NCI-H1105 treated with DMSO at 0.1 percent for 48 hours (cell line): ENCODE measurements at places on chromosomes 6 and 20.

DNA sequence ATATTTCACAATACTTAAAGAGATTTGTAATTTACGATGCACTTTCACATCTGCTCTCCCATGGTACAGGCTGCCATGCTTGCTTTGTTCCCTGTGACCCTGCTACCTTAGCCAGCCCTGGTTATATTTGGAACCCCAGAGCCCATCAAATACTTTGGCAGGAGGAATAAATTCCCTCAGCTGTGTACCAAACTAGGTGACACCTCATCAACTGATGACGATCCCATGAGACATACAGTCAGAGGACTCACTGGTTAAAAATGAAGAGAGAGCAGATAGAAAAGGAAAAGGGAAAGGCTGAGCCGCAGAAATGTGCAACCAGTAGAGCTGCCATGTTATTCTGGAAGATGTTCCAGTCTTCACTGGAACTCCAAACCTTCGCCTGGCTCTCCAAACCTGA lies 120.0 kb downstream of the SIM1 start:
- DNase-seq = no peak

DNA sequence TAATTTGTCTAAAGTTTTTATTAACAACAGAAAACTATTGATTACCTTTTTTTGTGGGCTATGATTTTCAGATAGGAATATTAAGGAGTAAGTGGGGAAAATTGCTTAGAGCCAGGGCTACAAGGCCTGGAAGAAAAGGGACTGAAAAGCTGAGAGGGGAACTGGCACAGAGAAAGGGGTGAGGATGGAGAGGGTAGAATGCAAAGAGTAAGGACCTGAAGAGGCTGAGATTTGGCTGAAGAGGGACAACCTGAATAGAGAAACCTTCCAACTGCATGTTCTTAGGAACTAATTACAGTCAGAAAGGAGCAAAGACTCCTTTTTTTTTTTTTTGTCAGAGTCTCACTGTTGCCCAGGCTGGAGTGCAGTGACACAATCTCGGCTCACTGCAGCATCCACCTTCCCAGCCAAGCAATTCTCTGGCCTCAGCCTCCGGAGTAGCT lies 16.7 kb downstream of the BTN2A1 start:
- peak; percentile 47 for DNase-seq

- no peak for DNase-seq
Measured at GRCh38 chr20:23449421-23449820, 3.3 kb downstream of the CST11 start.

GRCh38 chr6:136158387-136158821 lies 91.7 kb downstream of the MTFR2 start:
- peak; percentile 25 for DNase-seq

DNA sequence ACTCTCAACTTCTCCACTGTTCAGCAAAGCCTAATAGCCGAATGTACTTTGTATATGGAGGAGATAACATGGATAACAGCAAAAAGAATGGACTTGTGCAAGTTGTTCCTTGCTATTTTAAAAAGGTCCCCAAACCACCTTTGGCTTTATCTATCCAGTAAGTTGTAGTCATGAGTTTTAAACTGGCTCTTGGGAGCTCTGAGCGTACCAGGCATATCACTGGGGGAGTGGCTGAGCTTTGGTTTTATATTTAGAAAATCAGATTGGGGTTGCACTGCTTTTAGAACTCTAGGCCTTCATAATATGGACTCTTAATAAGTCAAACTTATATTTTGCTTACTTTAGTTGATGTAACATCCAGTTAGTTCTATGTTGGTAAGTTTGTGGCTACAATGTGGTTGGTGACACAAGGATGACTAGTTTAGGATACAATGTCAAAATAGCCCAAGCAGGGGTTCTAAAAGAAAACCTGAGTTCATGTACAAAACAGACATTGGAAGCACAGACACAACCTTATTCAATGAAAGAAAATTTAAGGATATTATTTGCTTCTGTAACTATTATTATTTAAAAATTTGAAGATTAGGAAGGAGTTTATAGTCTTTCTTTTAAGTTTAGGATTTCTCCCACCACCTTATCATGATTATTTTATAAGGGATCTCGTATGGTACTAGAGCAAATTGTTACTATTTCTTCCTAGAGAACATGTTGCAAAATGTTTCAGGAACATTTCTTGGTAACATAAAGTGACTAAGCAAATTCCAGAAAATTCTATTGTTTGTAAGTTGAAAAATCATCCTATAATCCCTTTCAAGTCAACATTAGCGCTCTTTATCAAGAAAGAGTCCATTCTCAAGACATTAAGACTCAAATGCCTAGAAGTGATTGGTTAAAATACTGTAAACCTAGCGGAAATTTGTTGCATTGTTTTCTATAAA lies 165.8 kb upstream of the SUPT3H start:
- DNase-seq = no peak

DNA sequence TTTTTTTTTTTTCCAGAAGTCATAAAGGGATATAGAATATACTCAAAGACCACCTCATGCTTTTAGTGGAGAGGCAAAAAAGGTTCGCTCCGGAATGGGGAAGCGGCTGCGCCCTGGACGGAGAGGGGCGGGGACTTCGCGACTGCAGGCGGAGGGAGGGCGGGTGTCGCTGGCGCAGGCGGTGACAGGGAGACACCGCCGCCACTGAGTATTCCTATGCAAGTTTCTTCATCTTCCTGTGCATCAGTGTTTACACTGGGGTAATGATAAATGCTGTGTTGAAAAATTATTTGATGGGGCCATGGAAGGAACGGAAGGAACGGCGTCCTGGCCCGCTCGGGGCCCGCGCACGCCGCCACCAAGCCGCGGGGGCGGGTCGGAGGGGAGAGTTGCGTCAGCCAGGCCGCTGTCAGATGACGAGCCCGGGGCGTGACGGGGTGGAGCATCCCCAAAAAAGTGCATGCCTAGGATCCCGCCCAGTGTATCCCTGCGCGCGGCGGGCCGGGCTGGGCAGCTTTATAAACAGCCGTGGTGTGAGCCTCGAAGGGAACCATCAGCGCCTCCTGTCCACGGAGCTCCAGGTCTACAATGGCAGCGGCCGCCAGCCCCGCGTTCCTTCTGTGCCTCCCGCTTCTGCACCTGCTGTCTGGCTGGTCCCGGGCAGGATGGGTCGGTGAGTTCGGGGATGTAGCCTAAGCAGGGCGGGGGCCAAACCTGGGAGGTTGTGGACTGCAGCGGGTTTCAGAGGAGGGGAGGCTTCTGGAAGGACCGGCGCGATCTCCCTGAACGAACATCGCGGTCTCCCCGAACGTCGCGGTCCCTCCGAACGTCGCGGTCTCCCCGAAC lies at the start of gene ULBP1:
Gene ULBP1, plus strand, starts transcription at position 482 of the 846 bp plus-strand sequence. Its CDS starts 107 bp downstream, at position 589.
- DNase-seq = peak; percentile 90

- DNase-seq = no peak
Measured at GRCh38 chr6:46310196-46310595, 139.4 kb upstream of the ENPP5 start.

DNA sequence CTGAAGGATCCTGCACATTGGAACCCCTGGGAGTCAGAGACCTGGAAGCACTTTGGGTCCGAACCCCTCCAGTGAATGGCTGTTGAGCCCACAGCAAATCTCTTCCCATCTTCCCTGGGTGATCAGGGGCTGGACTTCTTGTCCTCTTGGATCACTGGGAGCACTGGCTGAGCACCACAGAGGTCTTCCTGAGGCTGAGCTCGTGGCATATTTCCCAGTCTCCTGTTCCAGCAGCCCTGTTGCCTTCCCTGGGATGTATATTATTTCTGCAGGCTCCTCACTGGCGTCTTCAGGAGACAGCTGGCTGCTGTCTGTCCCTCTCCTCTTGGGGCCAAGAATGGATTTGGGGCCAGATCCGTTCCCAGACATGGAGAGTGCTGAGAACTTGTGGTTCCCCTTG lies 43.4 kb downstream of the PTK7 start:
- no peak for DNase-seq

DNA sequence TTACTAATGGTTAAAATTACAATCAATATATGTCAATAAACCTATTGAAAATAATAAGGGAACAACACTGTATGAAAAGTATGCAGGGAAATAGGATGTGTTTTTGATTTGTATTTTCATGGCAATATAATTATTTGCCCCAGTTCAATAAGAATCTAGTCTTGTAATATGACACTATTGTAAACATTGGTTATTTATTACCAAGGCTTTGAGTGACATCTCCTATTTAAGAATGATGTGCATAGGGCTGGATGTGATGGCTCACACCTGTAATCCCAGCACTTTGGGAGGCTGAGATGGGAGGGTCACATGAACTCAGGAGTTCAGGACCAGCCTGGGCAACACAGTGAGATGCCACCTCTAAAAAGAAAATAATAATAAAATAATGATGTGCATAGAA lies 78.6 kb upstream of the DTNBP1 start:
- no peak for DNase-seq

GRCh38 chr6:116994447-116994846 lies 117.4 kb downstream of the RFX6 start:
- no peak for DNase-seq

- DNase-seq = no peak
Measured at GRCh38 chr6:150683320-150683719, 83.6 kb downstream of the PLEKHG1 start.
